ENCODE measurements at places on chromosomes 4 and X. TPM values are rescaled to one million over a fixed set of nuclear protein-coding genes. Genes with fewer than 3 reads are reported as not detected.

Gene SATL1
- polyA plus RNA-seq = 0.02 TPM

Gene MTTP
- polyA plus RNA-seq = 0.05 TPM

Gene LGI2
- polyA plus RNA-seq = 0.27 TPM

Gene BEX3
- 28.2 TPM for polyA plus RNA-seq

Gene EDA
- polyA plus RNA-seq = 0.57 TPM

Gene TGIF2LX
- polyA plus RNA-seq = not detected

Gene SULT1B1
- 0.26 TPM for polyA plus RNA-seq

Gene GPR50
- 0.04 TPM for polyA plus RNA-seq

Gene DGKK
- not detected for polyA plus RNA-seq

Gene SHISA3
- 0.22 TPM for polyA plus RNA-seq

Gene FGF5
- 0.01 TPM for polyA plus RNA-seq

Gene GLRA3
- not detected for polyA plus RNA-seq

Gene FAM9C
- polyA plus RNA-seq = not detected

Gene TENM3
- polyA plus RNA-seq = 0.39 TPM

Gene TLR1
- polyA plus RNA-seq = 1.2 TPM

Gene CYTL1
- polyA plus RNA-seq = 1.6 TPM

Gene RAP1GDS1
- 16.5 TPM for polyA plus RNA-seq

Gene SPIN2A
- 0.39 TPM for polyA plus RNA-seq

Gene PGRMC1
- polyA plus RNA-seq = 41.6 TPM

Gene ZNF732
- polyA plus RNA-seq = 0.21 TPM

Gene MMAA
- 8.3 TPM for polyA plus RNA-seq

Gene INTS6L
- polyA plus RNA-seq = 12.6 TPM

Gene ARHGAP4
- 10.6 TPM for polyA plus RNA-seq

Gene BMPR1B
- polyA plus RNA-seq = 0.22 TPM

Gene CYP2U1
- 1.6 TPM for polyA plus RNA-seq

Gene CLDN34
- polyA plus RNA-seq = 0.15 TPM

Gene TNIP3
- polyA plus RNA-seq = not detected

Gene FAM47C
- not detected for polyA plus RNA-seq

Gene MFAP3L
- polyA plus RNA-seq = 0.24 TPM

Gene NMU
- polyA plus RNA-seq = 138 TPM

Gene FSTL5
- polyA plus RNA-seq = not detected

Gene DMRTC1B
- polyA plus RNA-seq = 0.11 TPM

Gene P2RY8
- polyA plus RNA-seq = 0.24 TPM

Gene TFDP3
- not detected for polyA plus RNA-seq

Gene MAGEA12
- polyA plus RNA-seq = not detected

Gene ATP2B3
- polyA plus RNA-seq = not detected

Gene MAGEA8
- polyA plus RNA-seq = not detected

Gene SHROOM2
- 3.3 TPM for polyA plus RNA-seq

Gene TMEM35A
- 2.0 TPM for polyA plus RNA-seq

Gene CENPI
- 1.5 TPM for polyA plus RNA-seq

Gene SUPT20HL1
- not detected for polyA plus RNA-seq

Gene DHX15
- polyA plus RNA-seq = 43.5 TPM

Gene SSX2
- polyA plus RNA-seq = not detected

Gene GSX2
- polyA plus RNA-seq = not detected

Gene SOX3
- polyA plus RNA-seq = not detected

Measured in esophagus (tissue), 2 donors.